ENCODE measurements at places on chromosomes 5 and 9. TPM values are rescaled to one million over a fixed set of nuclear protein-coding genes. Genes with fewer than 3 reads are reported as not detected.
A peak's percentile ranks its signal among the peaks of the same experiment; 100 is the strongest.

GRCh38 chr9:13491493-13492424 lies 212.3 kb upstream of the MPDZ start:
- DNase-seq, result peak; percentile 18

DNA sequence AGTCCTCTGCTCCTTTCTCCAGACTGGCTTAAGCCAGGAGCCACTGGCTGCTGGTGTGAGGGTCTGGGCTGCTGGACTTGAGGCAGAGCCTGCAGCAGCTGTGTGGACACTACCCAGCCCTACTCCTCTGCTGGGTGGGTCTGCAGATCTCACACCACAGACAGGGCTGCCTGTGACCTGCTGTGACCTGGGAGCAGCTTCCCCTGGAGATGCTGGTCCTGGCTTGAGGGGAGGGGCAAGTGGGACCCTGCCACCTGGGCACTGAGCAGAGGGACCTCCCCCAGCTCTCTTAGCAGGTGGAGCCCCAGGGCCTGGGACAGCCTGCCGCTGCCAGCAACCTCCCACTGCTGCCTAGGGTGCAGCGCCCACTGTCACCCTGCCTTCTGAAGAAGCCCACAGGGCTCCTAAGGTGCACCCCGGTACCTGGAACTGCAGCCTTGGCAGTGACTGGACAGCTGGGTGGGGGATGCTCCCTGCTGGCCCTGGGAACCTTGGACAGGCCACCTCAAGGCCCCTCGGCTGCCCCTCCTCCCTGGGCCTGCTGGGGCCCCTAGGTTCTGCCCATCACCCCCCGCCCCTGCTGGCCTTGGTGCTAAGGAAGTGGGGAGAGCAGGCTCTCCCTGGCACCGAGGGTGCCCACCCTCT lies 9.1 kb downstream of the CACFD1 start:
- DNase-seq, result no peak

DNA sequence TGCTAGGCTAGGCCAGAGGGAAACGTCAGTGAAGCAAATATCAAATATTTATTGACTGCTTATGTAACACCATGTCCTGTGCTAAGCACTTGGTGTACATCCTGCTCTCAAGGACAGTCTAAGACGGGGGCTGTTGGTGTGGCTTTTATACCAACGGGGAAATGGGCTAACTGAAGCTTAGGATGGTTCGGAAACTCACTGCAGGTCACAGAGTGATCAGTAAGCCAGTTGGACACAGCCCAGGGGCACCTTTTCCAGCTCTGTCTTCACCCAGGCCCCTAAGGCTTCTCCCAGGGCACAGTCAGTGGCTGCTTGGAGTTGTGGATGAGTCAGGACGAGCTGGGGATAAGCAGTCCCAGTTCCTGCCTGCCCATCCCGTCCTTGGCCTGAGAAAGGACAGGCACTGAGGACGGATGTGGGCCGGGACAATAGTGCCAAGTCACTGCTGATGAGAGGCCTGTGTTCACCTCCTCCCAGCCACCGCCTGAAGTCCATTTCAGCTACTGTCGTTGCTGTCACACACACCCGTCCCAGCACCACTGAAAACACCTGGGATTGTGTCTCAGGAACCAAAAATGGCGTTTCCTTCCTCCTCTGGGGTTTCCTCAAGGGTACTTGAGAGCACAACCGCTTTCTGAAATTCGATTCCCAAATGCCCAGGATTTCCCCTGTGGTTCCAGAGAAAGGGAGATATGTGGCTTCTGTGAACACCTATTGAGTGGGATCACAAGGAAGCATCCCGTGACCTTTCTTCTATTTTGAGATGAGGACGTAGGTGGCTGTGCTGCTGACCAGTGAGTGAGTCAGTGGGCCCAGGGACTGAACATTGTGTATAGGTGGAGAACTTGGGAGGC lies 17.5 kb upstream of the SPRY4 start:
- no peak for DNase-seq

DNA sequence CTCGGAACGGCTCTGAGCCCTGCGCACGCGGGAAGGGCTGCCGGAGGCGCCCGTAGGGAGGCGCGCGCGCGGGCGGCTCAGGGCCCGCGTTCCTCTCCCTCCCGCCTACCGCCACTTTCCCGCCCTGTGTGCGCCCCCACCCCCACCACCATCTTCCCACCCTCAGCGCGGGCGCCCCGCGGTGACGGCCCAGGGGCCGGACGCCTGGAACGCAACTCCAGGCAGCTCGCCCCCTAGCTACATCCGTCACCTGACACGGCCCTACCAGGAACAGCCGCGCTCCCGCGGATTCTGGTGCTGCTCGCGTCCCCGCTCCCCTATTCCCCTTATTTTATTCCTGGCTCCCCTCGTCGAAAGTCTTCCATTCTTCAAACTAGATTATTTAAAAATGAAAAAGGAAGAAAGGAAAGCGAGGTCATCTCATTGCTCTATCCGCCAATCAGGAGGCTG lies at the start of gene CDKN2B-AS1:
Gene CDKN2B-AS1, plus strand, starts transcription at position 236 of the 450 bp plus-strand sequence.
- peak; percentile 59 for DNase-seq

Gene TXNDC8
- not detected for polyA plus RNA-seq

Gene APBA1
- polyA plus RNA-seq, result 6.8 TPM

Gene SLC6A19
- polyA plus RNA-seq, result 0.11 TPM

- DNase-seq, result no peak
Measured at GRCh38 chr9:136665111-136665703, 2.5 kb downstream of the EGFL7 start.

Gene REEP2
- polyA plus RNA-seq, result 16.5 TPM

- DNase-seq, result peak; percentile 9
Measured at GRCh38 chr5:100731768-100732167, 171.3 kb downstream of the ST8SIA4 start.

Gene FOXD4L5
- 1.3 TPM for polyA plus RNA-seq

Gene CCDC152
- 4.7 TPM for polyA plus RNA-seq
